ENCODE measurements at places on chromosomes 11 and 22.

- DNase-seq: no peak
Observed at GRCh38 chr11:10493041-10493663, 38.1 kb downstream of the AMPD3 start.

- no peak for DNase-seq
Observed at GRCh38 chr22:24752088-24752623, 22.4 kb downstream of the PIWIL3 start.

DNA sequence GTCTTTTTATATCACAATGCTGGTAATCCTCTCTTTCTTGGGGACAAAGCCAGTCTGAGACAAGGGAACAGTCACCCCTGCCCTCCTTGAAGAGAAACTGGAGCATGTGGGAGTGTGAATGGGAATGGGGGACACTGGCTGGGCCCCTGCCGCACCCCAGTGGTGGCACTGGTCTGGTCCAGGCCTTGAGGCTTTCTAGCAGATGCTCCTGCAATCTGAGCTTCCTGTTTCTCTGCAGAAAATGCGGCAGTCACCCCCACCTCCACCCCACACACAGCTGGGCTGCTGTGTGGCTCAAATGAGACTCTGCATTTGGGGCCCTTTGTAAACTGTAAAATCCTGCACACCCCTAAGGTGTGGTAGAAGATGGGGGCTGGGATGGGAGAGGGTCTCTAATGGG lies 6.6 kb upstream of the MARK2 start:
- DNase-seq: no peak

- no peak for DNase-seq
Observed at GRCh38 chr11:16945671-16946469, 68.3 kb downstream of the PLEKHA7 start.

DNA sequence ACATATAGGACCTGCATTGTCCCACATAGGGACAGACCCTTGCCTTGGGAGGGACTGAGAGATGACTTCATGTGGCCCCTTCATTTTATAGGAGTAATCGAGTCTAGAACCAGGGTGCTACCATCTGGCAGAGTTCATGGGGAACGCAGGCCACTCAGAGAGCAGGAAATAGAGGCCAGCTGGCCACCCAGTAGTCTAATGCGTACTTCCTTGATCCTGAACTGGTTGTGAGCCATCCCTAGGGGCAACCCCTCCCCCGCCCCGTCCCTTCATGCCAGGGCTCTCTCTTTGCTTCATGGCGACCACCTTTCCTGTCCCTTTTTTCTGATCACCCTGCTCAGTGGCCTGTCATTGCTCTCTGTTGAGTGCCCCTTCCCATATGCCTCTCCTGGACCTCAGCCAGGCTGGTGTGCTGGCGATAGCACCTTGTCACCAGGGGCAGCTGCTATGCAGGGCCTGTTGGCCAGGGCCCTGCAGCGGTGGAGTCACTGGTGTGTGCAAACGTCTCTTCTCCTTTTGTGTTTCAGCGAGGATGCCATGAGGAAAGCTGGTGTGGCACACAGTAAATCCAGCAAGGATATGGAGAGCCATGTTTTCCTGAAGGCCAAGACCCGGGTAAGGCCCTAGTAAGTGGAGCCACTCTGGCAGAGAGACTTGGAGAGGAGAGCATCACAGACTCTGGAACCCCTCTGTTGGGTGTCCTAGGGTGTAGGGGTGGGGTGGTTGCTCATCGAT lies 29.3 kb downstream of the MED15 start:
- DNase-seq: no peak

DNA sequence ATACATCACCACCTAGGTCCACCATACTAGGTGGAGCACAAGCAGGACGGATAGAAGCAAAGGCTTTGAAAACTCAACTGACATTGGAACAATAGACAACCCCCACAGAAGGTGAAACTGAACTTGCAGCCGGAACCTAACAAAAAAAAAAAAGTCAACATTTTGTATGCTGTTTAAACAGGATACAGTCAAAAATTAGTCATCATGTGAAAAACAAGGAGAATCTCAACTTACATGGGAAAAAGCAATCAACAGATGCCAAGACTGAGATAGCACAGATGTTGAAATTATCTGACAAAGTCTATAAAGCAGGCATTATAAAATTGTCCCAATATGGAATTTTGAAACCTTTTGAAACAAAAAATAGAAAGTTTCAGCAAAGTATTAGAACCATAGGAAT lies 123.8 kb downstream of the RAB38 start:
- no peak for DNase-seq

DNA sequence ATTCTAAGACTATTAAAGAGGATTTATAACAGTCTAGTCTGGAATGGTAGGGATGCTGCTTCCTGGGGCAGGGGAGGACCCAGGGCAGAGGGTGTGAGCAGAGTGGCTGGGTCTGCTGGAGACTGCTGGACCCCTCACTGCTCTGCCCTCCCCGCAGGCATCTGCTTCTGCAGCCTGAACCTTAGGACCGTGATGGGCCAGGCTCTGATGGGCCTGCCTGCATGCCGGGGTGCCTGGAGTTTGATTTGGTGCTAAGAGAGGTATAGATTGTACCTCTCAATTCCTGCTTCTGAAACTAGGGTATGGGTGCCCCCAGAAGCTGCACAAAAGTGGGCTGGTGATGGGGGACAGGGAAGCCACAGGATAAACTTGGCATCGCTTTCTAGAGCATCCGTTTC lies 54.9 kb downstream of the CD82 start:
- no peak for DNase-seq

DNA sequence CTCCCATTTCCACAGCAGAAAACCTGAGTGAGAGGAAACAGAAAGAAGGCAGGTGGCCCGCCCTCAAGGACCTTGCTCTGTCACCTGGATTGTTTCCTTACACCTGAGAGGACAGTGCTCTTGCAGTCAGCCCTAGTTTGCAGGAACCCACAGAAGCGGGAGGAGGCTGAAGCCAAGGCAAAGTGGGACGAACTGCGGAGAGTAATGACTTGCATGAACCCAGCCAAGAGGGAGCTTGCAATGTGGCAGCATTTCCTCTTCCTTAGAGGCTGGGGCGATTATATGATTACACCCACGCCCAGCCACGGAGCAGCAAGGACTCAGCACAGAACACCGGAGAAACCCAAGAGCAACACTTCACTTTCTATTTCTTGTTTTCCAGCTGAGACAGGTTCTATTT lies 102.6 kb downstream of the SPON1 start:
- DNase-seq: no peak

DNA sequence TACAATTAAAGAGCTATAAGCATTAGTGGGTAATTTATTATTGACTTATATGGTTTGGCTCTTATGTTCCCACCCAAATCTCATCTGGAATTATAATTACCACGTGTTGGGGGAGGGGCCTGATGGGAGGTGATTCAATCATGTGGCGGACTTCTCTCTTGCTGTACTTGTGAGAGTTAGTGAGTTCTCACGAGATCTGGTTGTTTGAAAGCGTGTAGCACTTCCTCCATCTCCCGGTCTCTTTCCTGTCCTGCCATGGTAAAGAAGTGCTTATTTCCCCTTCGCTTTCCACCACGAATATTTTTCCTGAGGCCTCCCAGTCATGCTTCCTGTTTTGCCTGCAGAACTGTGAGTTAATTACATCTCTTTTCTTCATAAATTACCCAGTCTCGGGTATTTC lies 28.1 kb upstream of the CHORDC1 start:
- DNase-seq: no peak

DNA sequence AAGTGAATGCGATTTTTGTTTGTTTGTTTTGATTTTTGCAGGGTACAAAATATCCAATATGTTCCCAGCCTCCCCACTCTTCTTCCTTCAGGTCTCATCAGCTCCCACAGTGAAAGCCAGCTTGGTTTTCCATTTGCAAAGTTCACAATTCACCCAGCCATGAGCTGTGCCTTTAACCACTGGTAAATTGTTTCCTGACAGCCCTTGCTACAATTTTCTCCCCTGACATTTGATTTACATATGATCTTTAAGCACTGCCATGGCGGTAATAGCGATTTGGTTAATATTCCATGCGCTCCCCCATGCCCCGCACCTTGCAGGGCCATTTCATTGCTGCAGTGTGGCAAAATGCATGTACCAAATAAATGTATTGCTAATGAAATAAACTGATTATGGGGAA lies 385.9 kb downstream of the MIAT start:
- no peak for DNase-seq

DNA sequence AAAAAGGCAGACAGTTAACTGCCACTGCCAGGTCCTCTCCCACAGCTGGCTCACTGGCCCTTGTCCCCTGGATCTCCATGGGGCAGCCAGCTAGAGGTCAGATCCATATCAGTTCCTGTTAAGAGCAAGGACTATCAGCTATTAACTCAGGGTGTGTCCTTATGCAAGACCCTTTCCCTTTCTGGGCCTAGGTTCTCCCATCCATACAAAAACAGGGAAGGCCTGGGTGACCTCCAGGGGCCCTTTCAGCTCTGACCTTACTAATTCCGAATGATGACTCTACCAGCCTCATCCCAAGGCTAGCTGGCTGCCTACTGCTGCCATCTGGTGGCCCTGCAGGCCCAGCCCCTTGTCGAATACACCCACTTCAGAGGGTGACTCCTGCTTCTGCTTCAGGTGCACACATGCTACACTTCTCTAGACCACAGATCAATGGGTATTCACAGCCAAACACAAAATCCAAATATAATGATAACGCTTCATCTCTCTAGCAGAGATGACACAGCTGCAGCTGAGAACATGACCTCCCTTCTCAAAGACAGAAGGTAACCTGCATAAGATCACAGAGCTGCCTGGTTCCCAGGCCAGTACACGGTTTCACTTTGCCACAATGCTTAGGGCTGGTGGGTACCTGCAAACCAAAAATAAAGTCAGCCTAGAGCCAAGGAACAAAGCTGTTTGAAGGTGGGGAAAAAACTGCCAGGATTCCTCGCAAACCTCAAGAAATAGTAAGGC lies 34.1 kb downstream of the SERGEF start:
- no peak for DNase-seq

GRCh38 chr22:42939451-42939881 lies 75.5 kb downstream of the PACSIN2 start:
- DNase-seq: no peak
